ENCODE measurements at places on chromosomes 4 and X.

- DNase-seq = no peak
Measured at GRCh38 chr4:3672465-3672831, 93.7 kb upstream of the ADRA2C start.

DNA sequence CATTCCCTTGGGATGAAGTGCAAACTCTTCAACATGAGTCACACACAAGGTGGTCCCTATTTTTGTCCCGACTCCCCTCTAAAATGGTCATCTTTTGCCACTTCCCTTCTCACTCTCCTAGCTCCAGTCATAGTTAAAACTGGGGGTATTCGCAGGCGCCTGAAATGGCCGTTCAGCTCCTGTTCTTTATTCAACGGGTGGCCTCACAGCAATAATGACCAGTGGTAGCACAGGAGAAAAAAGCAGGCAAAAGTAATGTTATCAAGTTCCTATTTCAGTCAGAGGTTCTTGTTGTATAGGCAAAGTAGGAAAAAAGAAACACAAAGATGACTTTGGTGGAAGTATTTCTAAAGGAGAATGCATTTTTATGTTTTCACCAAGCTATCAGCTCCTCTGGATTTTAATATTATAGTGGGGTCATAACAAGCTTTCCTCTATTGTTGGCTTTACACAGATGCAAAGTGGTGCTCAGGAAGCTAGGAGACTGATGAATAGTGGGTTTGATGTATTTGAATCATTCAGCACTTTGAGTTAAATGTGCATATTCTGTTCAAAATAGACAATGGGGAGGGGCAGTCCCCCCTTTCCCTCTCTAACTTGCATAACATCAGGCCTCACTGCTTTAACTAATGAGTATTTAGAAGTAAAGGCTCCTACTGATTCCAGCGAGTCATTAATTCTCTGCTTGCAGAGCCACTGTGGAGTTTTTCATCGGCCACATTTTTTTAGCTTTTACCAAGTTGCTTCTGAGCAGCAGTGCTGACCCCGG is 171.2 kb upstream of the NDP start:
- no peak for DNase-seq

DNA sequence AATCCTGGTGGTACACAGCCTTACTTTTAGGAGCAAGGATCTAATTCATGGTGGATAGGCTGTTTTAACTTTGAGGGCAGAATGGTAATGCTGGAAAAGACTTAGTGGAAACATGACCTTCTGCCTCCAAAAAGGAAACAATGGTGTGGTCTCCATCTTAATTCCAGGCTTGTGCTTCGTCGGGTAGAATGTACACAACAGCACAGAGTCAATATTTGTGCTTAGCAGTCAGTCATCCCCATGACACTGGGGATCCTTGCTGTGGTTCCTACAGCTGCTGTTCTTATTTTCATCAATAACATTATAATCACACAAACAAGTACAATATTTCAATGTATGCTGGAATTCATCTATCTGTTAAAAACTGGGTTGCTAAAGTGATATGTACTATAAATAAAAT is 104.4 kb downstream of the HHIP start:
- no peak for DNase-seq

- no peak for DNase-seq
Measured at GRCh38 chr4:26557164-26557563, 26.7 kb upstream of the TBC1D19 start.

GRCh38 chrX:103687073-103687695 is 685 bp upstream of the MORF4L2 start:
- peak; percentile 45 for DNase-seq

GRCh38 chrX:148381603-148382002 is 118.8 kb upstream of the AFF2 start:
- DNase-seq = no peak

DNA sequence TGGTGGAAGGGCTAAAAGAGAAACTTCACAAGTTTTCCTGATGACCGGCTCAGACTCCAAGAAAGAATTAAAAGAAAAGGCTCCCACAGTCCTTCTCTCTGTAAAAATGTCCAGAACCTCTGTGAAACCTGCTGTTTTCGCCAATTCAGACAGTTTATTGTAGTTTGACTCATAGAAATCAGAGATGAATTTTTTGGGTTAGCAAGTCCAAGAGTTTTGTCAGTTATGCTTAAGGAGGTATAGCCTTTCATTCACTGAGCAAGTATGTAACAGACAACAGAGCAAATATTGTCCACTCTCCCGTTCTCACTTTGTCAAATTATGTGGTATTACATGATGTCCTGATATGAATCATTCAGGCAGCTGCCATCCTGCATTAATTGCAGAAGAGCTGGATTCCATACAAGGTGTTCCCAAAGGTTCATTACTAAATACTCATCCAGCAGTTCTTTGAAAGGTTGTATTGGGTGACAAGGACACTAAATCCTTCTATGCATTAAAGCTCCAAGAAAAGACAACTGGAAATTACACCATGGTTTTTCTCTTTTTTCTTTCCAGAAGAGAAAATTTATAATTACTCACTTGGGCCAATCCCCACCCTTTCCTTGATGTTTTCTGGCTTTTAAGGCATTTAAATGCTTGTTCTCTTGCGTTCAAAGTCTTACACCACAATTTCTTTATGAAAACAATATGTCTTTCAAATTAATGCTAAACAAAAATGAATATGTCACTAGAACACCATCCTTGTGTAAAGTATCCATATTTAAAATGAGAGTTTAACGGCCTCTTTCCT is 30.0 kb upstream of the PLAC1 start:
- no peak for DNase-seq

DNA sequence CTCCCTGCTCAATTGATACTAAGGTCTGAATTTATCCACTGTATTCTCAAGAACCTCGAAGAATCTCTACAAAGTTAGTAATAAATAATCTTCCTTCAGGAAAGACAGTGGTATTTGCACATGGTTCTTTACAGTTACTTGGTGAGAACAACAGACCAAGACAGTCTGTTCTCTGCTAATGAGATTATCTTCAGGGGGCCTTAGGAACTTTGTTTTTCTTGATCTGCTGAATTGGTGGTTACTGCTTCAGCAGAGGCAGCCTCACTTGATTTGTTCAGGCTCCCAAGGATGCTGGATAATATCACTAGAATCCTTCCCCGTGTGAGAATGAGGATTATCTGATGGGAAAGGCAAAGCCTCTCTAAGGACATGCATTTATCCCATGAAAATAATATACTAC is 64.8 kb downstream of the CBR4 start:
- no peak for DNase-seq

GRCh38 chr4:126209147-126209546 is 894.4 kb downstream of the FAT4 start:
- no peak for DNase-seq

- DNase-seq = no peak
Measured at GRCh38 chr4:8592366-8593263, at the start of gene CPZ. TSS of gene CPZ (plus strand) at chr4:8592765. CDS start at chr4:8592834, 69 bp downstream.

- no peak for DNase-seq
Measured at GRCh38 chr4:40231316-40231863, 34.6 kb downstream of the RHOH start.

DNA sequence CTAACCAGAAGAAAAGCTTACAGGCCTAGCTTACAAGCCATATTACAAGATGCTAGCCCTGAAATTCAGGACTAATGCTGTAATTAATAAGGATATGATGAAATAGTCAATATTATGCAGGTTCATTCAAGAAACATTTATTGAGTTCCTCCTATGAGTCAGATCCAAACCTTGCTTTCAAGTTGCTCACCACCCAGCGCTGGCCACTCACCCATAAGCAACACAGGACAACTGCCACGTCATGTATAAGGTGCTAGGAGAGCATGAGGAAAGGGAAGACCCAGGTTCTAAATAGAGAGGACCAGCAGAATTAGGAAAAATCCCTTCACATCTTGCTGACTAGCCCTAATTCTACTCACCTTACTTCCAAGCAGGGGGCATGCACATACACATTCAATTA is 23.3 kb downstream of the MAML3 start:
- DNase-seq = no peak

GRCh38 chr4:155946486-155946885 is 7.2 kb downstream of the CTSO start:
- no peak for DNase-seq

DNA sequence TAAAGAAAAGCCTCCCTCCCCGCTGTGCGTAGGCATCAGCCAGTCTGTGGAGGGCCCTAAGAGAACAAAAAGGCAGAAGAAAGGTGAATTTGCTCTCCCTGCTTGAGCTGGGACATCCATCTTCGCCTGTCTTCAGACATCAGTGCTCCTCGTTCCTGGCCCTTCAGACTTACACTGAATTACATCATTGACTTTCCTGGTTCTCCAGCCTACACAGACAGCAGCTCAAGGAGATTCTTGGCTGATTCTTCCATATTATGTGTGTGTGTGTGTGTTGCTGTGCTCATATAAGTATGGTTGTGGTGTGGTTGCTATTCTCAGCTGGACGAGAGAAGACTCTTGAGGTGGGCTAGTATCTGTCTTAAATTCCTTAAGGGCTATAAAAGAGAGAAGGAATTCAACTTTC is 35.5 kb upstream of the CD99L2 start:
- no peak for DNase-seq

DNA sequence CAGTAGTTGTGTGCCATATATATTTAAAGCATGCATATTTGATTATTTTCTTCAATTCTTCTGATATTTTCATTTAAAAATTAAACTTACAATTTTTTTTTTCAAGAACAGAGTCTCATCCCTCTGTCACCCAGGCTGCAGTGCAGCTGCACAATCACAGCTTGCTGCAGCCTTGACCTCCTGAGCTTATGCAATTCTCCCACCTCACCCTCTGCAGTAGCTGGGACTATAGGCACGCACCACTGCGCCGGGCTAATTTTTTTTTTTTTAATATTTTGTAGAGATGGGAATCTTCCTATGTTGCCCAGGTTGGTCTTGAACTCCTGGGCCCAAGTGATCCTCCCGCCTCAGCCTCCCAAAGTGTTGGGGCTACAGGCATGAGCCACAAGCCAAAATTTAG is 5.8 kb upstream of the DCLK2 start:
- no peak for DNase-seq

- DNase-seq = no peak
Measured at GRCh38 chr4:144362366-144362765, 221.8 kb upstream of the GYPA start.

- no peak for DNase-seq
Measured at GRCh38 chr4:75844151-75844662, 58.0 kb downstream of the PPEF2 start.

DNA sequence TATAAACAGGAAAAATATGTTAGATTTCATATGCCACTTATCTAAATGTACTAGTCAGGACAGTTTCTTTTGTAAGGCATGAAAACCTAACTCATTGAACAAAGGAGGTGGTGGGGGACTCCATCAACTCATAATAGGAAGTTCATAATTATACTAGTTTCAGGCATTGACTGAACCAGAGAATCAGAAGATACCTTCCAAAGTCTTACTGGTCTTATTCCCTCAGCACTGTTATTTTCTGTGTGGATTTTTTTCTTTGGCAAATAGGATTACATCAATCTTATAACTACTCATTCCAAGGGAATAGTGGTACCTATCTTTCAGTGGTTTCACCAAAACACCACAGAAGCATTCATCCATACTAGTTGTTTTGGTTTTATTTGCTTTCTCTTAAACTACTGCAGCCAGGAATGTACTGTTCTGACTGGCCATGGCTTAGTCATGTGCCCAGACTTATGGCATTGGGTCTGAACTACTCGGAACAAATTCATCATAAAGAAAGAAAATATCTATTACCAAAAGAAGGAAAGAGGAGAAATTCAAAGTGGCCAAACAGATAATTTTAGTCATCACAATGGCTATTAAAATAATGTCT is 273.9 kb downstream of the ARAP2 start:
- no peak for DNase-seq

GRCh38 chrX:28099166-28099565 is 117.9 kb upstream of the DCAF8L1 start:
- no peak for DNase-seq

- DNase-seq = peak; percentile 33
Measured at GRCh38 chr4:5416637-5417036, 291.7 kb downstream of the EVC2 start.

DNA sequence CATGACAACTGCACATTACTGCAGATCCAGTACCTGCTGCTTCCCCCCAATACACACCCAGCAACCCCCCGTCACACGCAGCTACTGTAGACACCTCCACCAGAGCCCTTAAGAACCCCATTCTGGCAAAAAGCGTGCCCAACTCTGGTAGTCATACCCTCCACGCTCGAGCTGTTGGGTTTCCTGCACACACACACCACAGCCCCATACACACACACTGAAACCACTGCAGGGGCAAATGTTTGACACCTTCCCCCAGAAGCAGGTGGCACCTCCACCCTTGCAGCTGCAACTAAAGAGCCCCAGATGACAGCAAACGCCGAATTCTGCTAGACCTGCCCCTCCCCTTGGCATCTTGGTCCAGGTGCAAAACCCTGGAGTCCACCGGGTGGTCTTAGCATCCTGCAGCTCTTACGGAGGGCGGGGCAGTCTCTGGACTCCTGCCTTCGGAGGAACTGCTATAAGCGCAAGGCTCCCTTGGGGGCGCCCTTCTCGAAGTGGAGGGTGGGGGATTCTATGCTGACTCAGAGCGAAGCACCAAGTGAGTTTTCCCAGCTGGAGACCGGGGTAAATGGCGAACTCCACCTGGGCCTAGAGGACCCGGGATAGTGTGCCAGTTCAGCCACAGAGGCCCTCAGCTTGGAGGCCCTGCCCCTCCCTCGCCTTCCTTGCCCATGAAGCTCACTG is 1.5 kb downstream of the FRMPD3 start:
- no peak for DNase-seq

- DNase-seq = no peak
Measured at GRCh38 chr4:77393996-77394395, 211.6 kb upstream of the CXCL13 start.

GRCh38 chr4:21887481-21887880 is 61.1 kb downstream of the KCNIP4 start:
- DNase-seq = no peak

DNA sequence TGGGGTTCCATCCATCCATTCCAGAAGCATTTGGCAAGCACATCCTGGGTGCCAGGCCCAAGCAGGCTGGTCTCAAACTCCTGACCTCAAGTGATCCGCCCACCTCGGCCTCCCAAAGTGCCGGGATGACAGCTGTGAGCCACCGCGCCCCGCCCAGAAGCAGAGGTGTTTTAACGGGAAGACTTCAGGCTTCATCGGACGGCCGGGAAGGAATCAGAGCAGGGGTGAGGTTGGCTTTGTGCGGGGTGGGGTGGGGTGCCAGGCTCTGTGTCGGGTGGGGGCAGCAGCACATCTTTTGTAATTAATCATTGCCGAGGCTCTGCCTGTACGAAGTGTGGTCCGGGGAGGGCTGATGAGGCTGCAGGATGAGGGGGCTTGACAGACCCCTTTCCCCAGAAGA is 5.1 kb upstream of the SLC25A6 start:
- DNase-seq = no peak

DNA sequence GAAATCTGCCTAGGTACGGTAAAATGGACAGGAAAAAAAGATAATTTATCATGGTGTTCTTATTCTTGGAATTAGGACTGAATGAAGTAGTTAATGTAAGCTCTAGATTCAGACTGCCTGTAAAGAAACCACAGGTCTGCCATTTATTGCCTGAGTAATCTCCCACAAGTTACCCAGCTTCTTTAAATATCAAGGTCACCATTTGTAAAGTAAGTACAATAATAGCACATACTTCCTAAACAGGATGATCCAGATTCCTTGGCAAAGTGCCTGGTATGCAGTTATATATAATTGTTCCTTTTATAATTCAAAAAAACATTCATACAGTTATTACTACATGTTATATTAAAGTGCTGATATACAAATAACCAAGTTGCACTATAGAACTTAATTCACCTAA is 368.6 kb downstream of the HNRNPD start:
- no peak for DNase-seq

Data from GM12864 (cell line).